ENCODE measurements at places on chromosomes 16 and 17.

- no peak for DNase-seq
These were observed 227.1 kb upstream of the ZFHX3 start for GRCh38 chr16:73275024-73275423.

DNA sequence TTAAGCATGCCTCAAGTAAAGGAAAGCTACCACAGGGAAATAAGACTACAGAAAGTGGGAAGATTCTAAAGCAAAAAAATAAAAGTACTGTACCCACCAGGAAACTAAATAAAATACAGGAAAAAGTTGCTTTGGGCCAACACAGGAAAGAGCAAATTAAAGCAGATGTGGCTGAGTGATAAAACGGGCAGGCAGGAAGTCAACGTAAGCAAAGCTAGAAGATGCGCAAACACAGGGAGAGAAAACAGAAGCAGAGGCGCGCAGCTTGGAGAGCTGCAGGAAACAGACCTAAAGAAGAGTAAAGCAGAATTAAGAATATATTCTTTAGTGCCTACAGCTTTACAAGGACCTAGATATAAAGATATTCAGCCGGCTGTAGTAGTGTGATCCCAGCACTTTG is 21.7 kb downstream of the USP36 start:
- DNase-seq: no peak

- DNase-seq: no peak
These were observed 100.8 kb upstream of the CORO6 start for GRCh38 chr17:29723278-29724047.

DNA sequence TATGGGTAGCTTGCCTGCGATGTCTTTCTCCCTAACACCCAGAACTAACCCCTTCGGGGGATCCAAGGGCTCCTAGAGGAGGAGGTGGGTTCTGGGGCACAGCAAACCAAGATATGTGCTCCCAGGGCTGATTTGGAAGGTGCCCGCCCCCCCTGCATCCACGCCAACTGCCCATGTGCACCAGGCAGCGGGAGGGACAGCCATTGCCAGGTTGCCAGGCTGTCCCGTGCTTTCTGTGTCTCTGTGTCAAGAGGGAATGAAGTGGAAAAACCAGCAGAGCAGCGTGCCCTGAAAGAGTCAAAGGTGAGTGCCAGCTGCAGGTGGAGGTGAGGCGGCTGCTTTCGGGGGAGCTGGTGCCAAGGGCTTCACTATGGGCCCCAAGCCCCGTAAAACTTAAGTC is 6.4 kb downstream of the TEKT5 start:
- no peak for DNase-seq

- DNase-seq: no peak
These were observed 64.3 kb downstream of the KLHDC4 start for GRCh38 chr16:87701505-87701921.
